ENCODE measurements at places on chromosomes 13 and 19. TPM values are rescaled to one million over a fixed set of nuclear protein-coding genes. Genes with fewer than 3 reads are reported as not detected.
A peak's percentile ranks its signal among the peaks of the same experiment; 100 is the strongest.

The CLEC4G gene
- polyA plus RNA-seq: 47.4 TPM

The ADPRHL1 gene
- polyA plus RNA-seq: 0.67 TPM

The STK11 gene
- 30.3 TPM for polyA plus RNA-seq

The CYP2F1 gene
- polyA plus RNA-seq: not detected

The ADGRE3 gene
- polyA plus RNA-seq: 0.15 TPM

The FUT1 gene
- 0.72 TPM for polyA plus RNA-seq

The CASP14 gene
- polyA plus RNA-seq: not detected

The SBSN gene
- polyA plus RNA-seq: not detected

The RFPL4A gene
- 0.12 TPM for polyA plus RNA-seq

DNA sequence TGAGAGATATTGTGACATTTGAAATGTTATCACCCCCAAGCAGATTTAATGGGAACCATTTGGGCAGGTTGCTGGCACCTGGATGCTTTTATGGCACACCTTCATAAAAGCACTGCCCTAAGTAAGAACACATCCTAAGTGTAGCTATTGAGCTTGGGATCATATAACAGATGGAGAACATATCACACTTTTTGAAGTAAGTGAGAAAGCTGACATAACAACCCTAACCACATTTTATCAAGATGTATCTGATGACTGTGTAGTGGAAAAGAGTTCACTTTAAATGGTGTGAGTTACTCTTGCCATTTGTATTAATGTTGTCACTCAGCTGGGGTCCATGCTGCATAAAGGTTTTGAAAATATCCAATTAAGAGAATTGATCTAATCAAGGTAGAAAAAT, 287.9 kb downstream of the DCLK1 start:
- no peak for DNase-seq

GRCh38 chr19:43880483-43880882, 53.4 kb downstream of the ZNF283 start:
- no peak for DNase-seq

- no peak for DNase-seq
These were observed 93.1 kb downstream of the STOML3 start for GRCh38 chr13:38897521-38897920.

DNA sequence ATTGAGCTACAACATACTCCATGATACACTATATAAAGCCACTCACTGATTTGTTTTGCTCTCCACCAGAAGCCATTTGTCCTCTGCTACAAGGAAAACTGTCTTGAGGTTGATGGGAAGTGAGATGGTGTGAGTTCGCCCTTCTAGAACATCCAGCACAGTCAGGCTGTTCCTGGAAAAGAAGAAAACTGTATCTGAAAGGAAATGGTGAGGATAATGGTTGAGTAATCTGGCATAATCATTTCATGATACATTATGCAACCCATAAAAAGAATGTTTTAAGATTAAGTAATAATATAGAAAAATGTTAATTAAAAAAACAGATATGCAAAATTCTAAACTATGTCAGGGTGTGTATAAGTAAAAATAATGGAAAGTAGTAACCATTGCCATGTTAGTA, 233.9 kb downstream of the RGCC start:
- no peak for DNase-seq

DNA sequence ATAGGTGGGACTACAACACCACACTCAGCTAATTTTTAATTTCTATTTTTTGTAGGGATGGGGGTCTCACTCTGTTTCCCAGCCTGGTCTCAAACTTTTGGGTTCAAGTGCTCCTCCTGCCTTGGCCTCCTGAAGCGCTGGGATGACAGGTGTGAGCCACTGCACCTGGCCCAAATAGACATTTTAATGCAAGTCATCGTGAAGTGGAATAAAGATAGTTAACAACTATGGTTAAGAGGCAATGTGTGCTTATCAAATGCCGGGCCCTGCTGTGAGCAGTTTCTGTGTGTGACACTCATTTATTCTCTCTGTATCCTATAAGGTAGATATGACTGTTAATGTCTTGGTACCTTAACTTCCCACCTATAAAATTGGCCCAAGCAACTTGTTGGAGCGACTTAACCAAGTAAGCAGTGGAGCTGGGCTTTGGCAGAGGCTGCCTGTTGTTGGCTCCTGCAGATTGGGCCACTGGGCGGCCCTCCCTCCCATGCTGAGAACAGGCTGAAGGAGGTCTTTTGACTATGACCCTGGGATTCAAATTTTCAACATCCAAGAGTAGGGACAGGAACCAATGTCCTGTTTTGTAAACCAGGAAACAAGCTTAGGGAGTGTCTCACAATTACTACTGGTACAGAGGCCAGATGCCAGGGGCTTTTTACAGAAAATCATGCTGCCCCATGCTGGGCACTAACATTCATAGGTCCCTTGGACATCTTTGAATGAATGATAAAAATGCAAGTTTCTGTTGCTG, 450.7 kb downstream of the TSHZ3 start:
- DNase-seq: no peak

- DNase-seq: peak; percentile 53
These were observed at the start of gene PNMA8A for GRCh38 chr19:46471116-46471733. Gene PNMA8A (minus strand): TSS chr19:46471563. CDS start chr19:46471035, 528 bp downstream.

GRCh38 chr19:34731019-34731829, 2.8 kb upstream of the ZNF181 start:
- DNase-seq: no peak

DNA sequence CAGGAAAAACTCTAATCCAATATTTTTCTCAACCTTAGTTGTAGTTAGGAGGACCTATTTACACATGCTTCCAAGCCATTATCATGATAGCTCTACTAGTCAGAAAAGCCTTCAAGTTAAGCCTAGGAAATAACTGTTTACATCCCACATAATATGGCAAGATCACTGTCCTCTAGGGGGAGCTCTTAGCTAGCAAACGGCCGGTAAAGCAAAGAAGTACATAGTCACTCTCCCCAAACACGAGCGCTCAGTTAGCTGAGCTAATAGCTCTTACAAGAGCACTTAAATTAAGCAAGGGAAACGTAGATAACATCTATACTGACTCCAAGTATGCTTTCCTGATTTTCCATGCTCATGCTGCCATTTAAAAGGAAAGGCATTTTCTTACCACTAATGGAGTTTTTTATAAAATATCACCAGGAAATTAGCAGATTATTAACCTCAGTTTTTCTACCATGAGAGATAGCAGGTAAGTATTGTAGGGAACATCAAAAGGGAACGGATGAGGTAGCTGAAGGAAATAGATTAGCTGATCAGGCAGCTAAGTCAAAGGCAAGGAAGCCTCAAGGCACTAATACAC, 100.6 kb upstream of the PABPC3 start:
- peak; percentile 52 for DNase-seq

- DNase-seq: no peak
These were observed 904.8 kb upstream of the PCDH20 start for GRCh38 chr13:62320129-62321108.

GRCh38 chr19:48950159-48950558, 4.5 kb upstream of the BAX start:
- DNase-seq: no peak

- no peak for DNase-seq
These were observed 877 bp upstream of the N4BP2L1 start for GRCh38 chr13:32428581-32429432.

DNA sequence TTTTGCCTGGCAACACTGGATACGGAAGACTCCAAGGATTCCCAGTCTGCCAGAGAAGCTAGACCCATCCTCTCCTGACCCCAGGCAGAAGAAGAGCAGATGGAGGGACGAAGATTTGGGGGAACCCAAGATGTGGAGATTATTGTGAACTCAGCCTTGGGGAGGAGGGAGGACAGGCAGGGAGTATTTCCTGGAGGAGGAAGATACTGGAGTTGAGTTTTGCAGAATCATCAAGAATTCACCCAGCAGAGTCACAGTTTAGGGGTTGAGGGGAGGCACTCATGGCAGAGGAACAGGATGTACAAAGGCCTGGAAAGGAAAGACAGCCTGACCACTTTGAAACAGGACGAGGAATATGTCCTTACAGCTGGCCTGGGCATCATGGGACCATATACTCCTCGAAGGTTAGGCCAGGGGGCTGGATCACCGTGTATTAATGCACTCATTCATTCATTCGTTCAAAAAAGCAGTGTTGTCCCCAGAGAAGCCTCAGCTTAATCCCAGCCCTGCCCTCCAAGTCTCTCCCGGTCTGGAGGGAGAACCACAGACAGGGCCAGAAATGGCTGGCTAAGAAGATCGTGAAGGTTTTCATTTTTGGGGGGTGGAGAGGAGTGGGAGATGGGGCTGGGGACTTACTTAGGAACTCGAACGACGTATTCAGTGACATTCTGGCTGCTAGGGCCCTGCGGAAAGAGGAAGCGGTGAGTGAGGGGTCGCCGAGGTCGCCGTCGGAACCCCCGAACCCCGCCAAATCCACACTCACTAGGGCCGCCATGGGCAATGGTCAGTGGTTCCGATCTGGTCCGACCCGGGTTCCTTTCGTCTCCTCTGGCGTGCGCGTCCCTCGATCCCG, 517 bp downstream of the GTF2F1 start:
- no peak for DNase-seq
